ENCODE measurements at places on chromosomes 2 and 18.

- DNase-seq, result no peak
These were observed 153.9 kb downstream of the RNF144A start for GRCh38 chr2:7071154-7071553.

- no peak for DNase-seq
These were observed 18.8 kb downstream of the PROC start for GRCh38 chr2:127437056-127437455.

GRCh38 chr2:199485732-199486335, 28.1 kb upstream of the SATB2 start:
- DNase-seq, result peak; percentile 79

- no peak for DNase-seq
These were observed 37.0 kb downstream of the ROCK1 start for GRCh38 chr18:21074336-21075323.

DNA sequence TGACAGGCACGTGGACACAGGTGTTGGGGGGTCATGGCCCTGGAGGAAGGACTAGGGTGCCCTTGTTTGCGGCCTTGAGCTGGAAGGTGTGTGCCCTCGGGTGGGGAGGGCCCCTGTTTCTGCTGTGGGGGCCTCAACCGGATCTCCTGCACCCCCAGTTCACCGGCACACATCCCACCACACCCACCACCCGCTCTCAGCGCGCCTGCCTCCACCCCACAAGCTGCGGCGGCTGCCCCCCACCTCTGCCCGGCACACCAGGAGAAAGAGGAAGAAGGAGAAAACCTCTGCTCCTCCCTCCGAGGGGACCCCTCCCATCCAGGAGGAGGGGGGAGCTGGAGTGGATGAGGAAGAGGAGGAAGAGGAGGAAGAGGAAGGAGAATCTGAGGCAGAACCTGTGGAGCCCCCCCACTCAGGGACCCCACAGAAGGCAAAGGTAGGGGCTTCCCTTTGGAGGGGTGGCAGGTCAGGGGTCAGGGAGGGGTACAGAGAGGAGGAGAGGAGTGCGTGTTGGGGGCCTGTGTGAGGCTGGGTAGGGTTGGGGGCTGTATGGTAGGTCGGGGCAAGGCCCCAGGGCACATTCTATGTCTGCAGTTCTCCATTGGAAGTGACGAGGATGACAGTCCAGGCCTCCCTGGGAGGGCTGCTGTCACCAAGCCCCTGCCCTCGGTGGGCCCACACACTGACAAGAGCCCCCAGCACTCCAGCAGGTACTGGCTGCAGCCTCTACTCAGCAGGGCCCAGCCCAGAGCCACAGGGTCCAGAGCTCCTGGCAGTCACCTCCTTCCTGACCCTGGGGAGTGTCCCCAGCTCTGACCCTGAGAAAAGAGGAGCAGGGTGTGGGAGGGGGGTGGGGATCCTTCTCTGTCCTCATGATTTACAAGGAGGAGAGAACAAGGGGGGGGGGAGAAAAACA, 1.8 kb downstream of the SLC4A3 start:
- DNase-seq, result no peak

- no peak for DNase-seq
These were observed 31.4 kb downstream of the GPR75 start for GRCh38 chr2:53828331-53828730.

DNA sequence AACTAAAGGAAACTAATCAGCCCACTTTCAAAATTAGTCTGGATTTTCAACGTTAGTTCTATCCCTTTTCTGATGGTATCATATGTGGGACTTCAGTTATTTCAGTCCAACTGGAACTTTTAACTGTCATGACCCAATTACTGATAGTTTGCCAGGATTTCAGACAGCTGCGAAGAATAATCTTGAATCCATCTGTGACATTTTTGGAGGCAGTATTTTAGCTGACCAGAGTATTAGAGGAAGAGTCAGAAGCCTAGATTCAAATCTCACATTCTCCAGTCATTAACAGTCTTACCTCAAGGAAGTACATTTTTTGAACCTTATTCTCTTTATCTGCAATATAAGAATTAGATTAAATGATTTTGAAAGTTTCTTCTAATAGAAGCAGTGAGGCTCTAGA, 81.3 kb downstream of the PTRHD1 start:
- no peak for DNase-seq

DNA sequence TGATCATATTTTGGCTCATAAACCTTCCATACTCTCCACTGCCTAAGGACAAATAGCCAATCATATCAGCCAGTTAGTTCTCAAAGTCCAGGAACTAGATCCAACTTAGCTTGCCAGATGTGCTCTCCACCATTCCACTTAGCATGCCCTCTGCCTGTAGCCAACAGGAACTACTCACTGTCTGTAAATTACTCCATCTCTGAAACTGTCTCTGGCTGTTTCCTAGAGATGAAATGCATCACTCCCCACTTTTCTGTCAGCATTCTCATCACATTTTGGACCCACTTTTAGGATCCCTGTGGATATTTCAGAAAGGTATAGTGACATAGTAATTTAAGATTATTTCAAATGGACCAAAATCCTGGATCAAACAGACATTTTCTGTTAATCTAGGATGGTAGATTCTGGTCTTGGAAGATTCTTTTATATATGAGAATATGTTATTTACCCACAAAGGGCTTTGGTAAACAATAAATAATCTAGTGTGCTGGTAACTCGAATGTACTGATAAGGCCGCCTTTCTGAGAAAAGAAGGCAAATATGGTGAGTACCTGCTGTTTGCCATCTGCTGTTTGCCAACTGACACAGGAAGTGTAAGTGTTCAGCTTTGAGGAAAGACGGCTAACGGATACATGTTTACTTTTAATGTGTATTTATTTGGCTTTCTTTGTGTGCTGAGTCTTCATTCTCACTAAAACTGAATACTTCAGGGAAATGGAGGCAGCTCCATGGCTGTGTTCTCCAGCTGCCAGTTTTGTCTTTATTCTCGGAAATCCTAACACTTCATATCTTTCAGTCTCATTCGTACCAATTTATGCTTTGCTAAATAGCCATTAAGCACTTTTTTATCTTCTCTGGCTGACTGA, 79.5 kb downstream of the EVA1A start:
- no peak for DNase-seq

- no peak for DNase-seq
These were observed 4.1 kb downstream of the CDK5R2 start for GRCh38 chr2:218963601-218964000.

- no peak for DNase-seq
These were observed 1386.4 kb upstream of the ZEB2 start for GRCh38 chr2:145906354-145906753.

- DNase-seq, result no peak
These were observed 26.9 kb upstream of the PDCL3 start for GRCh38 chr2:100535855-100536254.

- DNase-seq, result no peak
These were observed 30.1 kb upstream of the GNAL start for GRCh38 chr18:11658989-11659388.

DNA sequence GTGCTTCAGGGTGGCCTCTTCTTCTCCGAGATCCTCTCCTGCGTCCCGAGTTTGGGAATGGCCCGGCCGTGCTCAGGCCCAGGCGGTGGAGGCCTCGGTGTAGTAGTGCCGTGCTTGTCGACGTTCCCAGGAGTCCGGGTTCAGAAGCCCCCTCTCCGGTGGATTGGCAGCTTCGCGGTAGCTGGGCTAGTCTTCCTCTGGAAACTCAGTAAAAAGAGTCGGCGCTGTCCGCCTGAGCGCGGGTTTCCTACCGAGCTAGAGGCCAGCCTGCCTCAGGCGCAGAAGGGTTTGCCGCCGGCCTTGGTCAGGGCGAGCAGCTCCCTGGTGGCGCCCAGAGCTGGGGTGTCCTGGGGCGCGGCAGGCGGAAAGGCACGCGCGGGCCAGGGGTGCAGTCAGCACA, 3.2 kb downstream of the RALBP1 start:
- no peak for DNase-seq

DNA sequence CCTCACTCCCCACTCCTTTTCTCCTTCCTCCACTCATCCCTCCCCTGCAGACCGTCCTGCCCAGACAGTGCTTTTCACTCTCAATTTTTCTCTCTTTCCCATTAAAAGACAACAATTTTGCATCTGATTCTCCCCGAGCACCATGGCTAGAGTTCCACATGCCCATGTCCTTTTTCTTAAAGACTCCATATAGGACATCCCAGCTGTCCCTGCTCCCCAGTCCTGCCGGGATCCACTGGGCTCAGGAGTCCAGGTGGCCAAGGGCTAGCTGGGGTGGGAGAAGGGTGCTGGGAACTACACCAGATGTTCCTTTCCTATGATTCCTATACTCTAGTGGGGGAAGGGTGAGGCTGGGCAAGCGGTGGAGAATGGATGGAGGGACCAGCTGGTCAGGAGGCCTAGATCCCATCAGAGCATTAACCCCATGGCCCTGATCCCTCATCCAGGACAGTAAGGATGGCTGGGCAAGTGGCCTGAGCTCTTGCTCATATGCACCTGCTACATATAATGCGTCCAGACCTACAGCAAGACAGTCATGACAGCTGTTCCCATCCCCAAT, 52.8 kb upstream of the RMDN2 start:
- no peak for DNase-seq

GRCh38 chr2:134668821-134669220, 50.0 kb downstream of the TMEM163 start:
- no peak for DNase-seq

- peak; percentile 30 for DNase-seq
These were observed 612 bp downstream of the DIPK1C start for GRCh38 chr18:74456349-74457042.

DNA sequence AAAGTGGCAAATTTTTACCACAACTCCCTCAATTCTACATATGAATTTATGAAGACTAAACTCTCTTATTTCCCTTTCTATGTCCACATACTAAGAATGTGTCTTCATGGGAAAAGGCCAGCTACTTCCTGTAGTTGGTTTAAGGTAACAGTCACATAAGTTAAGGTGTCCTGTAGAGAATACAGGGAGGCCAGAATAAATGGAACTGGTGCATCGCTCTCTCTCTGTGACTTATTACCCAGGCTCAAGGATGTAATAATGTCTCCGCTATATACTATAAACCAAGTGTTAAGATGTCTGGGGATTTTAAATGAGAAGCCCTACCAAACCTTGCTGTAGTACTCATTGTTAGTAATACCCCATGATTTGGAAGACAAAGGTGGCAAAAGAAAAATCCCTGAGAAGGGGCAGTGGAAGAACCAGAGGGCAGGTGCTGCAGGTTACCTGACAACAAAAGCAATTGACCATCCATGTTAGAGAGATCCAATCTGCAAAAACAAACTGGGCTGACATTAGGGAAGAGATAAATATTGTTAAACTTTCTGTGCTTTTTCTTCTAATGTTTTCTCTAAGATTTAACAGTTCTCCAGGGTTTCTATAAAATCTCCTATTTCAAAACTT, 372.8 kb downstream of the TMX3 start:
- DNase-seq, result no peak

- no peak for DNase-seq
These were observed 31.6 kb downstream of the SUCLG1 start for GRCh38 chr2:84427235-84428138.

- no peak for DNase-seq
These were observed 75.3 kb upstream of the PPP1CB start for GRCh38 chr2:28676152-28676835.

DNA sequence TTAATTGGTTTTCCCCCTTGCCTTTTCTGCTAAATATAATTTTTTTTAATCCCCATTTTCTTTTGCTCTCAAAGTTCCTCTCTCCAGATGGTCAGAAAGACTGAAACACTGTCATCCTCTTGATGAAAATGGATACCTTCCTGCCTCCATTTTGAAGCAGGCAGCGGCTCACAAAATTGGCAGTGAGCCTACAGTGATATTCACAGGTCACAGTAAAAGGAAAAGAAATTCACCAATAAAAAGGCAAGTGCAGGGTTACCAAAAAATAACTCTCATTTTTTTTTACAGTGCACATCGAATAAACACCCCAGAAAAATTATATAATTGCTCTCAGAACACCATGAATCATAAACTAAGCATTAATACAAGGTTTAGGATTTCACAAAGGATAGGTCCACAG, 307.5 kb downstream of the TCF4 start:
- DNase-seq, result no peak

DNA sequence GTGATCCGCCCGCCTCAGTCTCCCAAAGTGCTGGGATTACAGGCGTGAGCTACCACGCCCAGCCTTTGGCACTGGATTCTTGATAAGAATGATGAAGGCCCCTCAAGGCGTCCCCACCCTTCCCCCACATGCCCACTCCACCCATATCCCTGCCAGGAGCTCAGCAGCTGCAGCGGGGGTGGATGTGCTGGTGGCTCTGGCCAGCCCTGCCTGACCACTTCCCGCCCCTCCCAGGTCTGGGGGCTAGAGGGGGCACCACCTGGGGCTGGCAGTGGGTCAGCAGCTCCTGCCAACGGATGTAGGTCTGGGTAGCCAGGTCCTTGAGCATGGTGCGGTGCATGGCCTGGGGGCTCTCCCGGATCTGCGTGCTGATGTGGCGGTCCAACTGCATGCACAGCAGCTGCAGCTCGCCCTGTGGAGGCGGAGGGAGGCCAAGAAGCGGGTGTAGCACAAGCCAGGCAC, 7.8 kb upstream of the SEMA4C start:
- DNase-seq, result no peak

- no peak for DNase-seq
These were observed 27.6 kb downstream of the ST3GAL5 start for GRCh38 chr2:85861180-85861579.

DNA sequence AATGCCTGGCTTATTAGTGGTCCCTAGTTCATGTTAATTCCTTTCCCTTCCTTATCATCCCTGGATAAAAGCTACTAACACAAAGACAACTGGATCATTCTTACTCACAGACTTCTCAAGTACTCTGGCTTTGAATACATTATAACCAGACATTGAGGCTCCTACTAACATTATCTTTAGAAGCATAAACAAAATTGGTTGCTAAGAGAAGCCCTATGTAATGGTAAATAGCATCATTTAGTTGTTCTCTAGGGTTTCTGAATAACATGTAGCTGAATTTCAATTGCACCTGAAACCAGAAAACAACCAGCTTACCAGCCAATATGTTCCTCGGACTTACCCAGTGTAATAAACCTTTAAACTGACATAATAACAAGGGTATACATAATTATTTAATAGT, 114.1 kb upstream of the NCKAP5 start:
- DNase-seq, result no peak

DNA sequence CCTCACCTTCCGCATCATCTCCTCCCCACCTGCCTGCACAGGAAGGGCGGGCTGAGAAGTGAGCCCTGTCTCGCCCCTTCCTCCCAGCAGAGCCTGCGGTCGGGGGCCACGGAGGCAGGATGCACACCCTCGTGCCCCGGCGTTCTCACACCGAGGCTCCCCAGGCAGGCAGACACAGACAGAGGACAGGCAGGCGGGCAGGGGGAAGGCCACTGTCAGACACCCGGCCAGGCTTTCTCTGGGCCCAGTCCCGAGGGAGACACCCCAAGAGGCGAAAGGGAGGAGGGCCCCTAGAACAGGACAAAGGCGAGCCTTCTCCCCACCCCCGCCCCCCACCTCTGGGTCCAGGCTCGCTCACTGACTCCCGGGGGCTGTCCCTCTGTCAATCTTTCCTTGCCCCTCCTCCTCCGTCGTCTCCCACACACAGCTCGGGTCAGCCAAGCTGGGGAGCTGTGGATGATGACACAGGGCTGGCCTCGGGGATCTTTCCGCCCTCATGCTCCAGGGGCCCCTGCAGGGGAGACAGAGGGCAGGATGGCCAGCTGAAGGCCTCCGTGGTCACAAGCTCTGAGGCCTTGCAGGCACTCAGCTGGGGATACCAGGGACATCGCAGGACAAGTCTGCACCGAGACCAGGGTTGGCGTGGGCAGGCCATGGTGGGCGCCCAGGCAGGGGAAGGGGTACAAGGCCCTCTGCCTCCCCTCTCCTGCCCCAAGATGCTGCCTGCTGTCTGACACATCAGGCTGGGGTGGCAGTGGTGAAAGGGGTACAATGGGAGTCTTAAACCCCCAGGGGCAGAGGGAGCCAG, 24.9 kb downstream of the BIN1 start:
- DNase-seq, result no peak

GRCh38 chr2:209070262-209070661, 353.6 kb upstream of the MAP2 start:
- no peak for DNase-seq
